ENCODE measurements at places on chromosomes 13 and 19.
A peak's percentile ranks its signal among the peaks of the same experiment; 100 is the strongest.

GRCh38 chr13:36606060-36606459, 67.8 kb upstream of the SERTM1 start:
- DNase-seq = no peak

- no peak for DNase-seq
Measured at GRCh38 chr13:36445891-36446351, 13.6 kb downstream of the CCNA1 start.

- DNase-seq = no peak
Measured at GRCh38 chr13:27415116-27415515, 9.3 kb upstream of the GTF3A start.

DNA sequence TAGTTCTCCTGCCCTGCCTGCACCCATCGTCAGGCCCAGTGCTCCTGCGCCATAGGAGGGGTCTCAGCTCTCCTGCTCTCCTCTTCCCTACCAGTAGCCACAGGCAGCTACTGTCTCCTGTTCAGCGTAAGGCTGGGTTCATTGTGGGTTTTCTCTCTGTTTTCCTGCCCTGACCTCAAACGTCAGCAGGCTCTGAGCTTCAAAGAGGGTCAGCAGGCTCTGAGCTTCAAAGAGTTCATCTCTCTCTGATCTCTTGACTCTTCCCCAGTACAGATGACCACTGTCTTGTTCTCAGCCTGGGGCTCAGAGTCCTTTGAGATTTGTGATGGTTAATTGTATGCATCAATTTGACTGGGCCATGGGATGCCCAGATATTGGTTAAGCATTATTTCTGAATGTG, 4.6 kb upstream of the CPB2 start:
- no peak for DNase-seq

DNA sequence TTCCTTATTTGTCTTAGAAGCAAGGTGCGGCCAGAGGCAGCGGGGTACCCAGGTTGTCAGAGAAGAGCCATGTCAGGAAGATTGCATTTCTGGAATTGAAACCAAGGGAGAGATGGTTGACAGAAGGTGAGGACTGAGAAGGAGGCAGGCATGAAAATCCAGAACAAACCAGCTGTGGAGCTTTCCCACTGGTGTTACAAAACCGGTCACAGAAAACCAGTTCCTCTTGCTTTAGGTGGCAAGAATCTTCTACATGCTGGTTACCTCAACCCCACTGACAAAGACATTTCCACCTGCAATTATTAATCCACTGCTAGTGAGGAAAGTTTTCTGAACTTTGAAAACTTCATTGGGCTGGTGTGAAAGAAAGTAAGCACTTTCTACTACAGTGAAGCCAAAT, 64.0 kb upstream of the MED4 start:
- DNase-seq = no peak

DNA sequence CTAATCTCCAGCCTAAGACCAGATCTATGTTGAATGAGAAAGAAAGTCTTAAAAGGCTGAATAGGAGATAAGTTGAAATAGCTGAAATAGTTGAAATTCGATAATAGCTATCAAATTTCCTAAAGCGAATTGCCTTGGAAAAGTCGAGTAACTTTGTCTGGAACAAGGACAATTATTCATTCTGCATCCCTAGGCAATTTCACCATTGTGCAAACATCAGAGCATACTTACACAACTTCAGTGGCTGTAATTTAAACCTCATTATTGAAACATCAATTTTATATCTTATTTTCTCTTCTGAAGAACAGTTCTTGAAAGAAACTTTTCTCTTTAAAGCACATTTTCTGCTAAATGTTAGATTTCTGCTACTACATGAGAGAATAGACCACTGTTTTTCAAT, 13.6 kb downstream of the TNFSF13B start:
- no peak for DNase-seq

DNA sequence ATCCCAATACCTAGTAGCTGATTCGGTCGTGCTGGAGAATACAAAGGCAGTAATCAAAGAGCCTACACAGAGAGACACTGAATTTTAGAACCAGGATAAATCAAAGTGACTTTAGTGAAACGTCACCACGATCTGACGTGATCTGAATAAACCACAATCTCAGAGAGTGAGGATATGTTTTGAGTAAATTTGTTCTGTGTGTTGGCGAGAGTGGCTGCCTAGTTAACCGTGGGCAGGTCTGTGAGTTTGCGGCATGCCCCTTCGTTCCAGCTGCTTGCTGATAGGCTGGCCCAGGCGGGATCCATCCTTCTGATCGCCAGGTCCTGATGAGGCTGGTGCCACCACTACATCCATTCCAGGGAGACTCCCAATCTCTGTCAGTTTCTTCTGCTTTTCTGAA, 40.4 kb downstream of the LRCH1 start:
- DNase-seq = peak; percentile 63

- DNase-seq = no peak
Measured at GRCh38 chr13:78820541-78820940, 161.6 kb upstream of the OBI1 start.

- DNase-seq = peak; percentile 54
Measured at GRCh38 chr19:38059897-38060296, 152.9 kb downstream of the SIPA1L3 start.

Measured in stimulated activated CD4-positive, alpha-beta T cell treated with anti-CD3 and anti-CD28 coated beads, Interleukin-15, amount 100 ng/mL, for 24 hours (primary cell).